ENCODE measurements at places on chromosomes 1 and 21.

DNA sequence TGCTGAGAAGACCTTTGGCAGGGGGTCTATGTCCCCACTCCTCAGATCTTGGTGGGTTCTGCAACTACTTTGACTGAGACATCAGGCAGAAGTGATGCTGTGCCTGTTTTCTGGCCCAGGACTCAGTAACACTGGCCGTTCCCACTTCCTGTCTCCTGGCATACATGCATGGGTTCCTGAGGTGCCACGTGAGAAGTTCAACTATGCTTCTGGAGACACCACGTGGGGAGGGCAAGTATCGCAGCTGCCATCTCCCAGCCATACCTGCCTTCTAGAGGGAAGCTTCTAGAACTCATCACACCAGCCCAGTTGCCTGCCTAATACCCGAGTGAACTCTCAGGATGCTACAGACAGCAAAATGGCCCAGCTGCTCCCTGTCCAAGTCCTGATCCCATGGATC lies 65.8 kb downstream of the TRABD2B start:
- DNase-seq = no peak

DNA sequence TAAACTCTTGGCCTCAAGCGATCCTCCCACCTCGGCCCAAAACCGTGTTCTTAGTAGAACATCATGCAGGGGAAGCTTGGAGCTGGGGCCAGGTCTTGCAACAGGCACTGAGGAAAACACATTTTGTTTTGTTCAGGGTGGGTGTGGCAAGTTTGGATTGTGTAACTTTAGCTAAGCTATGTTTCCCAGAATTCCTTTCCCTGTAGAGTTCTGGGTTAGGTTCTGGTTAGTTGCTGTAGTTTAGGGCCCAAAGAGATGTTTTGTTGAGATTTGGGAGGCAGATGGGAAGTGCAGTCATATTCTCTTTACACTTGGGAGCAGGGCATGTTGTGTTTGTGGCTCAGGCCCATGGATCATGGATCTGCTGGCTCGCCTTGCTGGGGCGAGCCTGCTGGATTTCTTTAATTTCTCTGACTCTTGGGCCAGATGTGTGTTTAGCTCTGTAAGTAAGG lies 24.0 kb downstream of the PLA2G5 start:
- no peak for DNase-seq

- DNase-seq = no peak
Measured at GRCh38 chr1:182561456-182561855, 27.6 kb downstream of the RNASEL start.

DNA sequence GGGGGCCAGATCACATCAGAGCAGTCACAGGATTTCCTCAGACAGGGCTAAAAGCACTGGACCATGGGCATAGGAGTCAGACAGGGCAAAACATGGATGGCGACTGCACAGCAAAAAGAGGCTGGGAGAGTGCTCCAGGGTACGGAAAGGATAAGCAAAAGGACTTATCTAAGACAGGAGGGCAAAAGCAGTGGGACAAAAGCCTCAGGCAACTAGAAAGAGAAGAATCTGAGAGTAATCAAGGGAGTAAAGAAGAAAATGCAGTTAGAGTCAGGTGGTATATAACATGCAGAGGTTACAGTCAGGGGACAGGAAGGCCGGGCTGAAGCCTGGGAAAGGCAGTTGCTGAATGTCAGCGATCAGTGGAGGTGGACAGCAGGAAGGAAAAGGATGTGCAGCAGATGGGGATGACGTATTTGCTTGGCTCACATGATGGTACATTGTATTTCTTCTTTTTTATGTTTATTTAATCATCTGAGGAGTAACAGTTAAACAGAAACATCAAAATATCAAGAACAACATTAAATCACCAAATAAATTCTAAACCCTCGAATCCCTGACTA lies 63.1 kb upstream of the CNN3 start:
- DNase-seq = no peak

- no peak for DNase-seq
Measured at GRCh38 chr1:243974451-243975292, 76.4 kb upstream of the ZBTB18 start.

DNA sequence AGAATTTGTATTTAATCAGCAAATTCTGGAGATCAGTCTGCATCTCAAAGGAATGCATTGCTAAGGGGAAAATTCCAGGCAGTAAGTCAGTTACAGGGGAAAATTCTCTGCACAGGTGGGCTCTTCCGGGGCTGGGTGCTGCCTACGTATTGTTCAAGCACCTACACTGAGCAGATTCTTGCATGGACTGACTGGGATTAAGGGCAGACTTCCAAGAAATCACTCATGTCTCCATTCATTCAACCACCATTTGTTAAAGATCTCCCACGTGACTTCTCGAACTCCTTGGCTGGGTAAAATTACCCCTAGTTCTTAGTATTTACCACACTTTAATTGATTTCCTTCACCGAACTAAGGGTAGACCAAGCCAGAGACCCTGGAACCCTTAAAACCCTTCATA lies 28.2 kb upstream of the KCNE1 start:
- no peak for DNase-seq

DNA sequence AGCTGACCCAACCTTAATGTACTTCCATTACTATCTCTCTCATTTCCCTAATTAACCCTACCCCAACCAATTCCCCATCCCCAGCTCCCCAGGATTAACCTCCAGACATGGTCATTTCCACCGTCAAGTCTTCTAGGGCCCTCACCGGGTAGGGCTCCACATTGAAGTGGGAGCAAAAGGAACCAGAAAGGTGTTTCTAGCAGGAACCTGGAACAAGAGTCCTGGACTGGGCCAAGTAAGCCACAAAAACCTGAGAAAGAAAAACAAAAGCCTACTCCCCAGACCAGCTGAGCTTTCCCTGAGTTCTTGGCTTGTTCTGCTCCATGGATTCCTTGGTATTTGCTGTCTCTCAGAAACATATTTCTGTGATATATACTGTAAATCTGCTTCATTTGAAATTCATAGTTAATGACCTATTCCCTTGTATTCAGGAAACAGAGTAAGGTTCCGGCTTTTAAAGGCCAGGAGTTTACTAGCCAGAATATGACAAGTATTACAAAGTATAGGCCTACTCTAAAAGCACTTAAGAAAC lies 58.4 kb downstream of the SYF2 start:
- no peak for DNase-seq

- DNase-seq = no peak
Measured at GRCh38 chr1:18285538-18285924, 177.9 kb downstream of the IGSF21 start.

GRCh38 chr1:21939650-21940374 lies 2.7 kb upstream of the HSPG2 start:
- peak; percentile 95 for DNase-seq

DNA sequence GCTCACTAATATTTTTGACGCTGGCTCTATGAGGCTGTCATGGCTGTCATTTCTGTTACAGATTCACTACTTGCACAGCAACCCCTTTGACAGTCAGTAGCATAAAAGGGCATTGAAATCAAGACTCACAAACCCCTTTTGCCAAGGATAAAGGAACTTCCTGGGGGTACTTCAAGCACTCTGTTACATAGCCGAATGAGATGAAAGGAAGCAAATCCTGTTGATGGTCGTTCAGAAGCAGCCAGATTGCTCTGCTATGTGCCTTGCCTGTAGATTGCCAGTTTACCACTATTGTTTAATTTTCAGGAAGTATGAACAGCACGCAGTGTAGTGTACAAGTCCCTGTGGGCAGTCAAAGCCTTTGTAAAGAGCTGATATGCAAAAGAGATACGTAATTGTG lies 296.2 kb downstream of the LRRIQ3 start:
- DNase-seq = no peak

GRCh38 chr1:29893046-29893723 lies 656.9 kb downstream of the PTPRU start:
- DNase-seq = no peak

GRCh38 chr1:95073446-95073845 lies 695 bp upstream of the ALG14 start:
- DNase-seq = no peak

GRCh38 chr1:115112496-115113375 lies 23.4 kb upstream of the TSPAN2 start:
- DNase-seq = no peak

GRCh38 chr1:162548170-162548569 lies 13.4 kb upstream of the UAP1 start:
- peak; percentile 90 for DNase-seq

- no peak for DNase-seq
Measured at GRCh38 chr1:231487910-231488309, 40.6 kb upstream of the TSNAX start.

- no peak for DNase-seq
Measured at GRCh38 chr1:186272486-186272885, 102.6 kb downstream of the TPR start.

GRCh38 chr1:27992276-27992675 lies 32.5 kb downstream of the XKR8 start:
- no peak for DNase-seq

DNA sequence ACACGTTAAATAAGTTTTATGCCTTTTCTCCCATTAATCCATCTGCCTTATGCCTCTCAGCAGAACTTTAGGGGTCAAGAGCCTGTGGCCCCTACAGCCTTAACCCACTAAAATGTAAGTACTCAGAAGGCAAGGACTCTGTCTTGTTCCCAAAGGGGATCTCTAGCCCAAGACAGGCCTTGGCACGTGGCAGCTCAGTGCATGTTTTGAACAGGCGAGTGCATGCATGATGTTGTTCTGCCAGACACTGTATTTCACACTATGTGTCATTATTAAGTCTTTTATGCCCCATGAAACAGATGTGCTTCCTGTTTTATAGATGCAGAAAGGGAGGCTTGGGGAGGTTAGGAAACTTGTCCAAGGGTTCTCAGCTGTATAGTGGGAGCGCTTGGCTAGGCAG lies 102.8 kb downstream of the ETS2 start:
- no peak for DNase-seq

DNA sequence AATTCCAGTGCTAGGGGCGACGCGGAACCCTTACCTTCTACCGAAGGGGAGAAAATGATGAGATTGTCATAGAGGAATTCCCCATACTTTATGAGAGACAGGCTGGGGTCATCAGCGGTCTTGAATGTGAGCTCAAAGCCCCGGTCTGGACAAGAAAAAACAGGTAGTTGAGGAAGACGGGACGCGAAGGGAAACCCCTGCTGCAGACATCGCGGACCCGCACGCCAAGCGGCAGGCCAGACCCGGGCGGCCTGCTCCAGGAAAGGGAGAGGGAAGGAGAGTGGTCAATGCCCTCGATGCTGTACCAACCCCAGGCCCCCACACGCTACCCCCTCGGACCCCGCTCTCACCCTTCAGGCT lies 342 bp downstream of the DDOST start:
- DNase-seq = no peak

DNA sequence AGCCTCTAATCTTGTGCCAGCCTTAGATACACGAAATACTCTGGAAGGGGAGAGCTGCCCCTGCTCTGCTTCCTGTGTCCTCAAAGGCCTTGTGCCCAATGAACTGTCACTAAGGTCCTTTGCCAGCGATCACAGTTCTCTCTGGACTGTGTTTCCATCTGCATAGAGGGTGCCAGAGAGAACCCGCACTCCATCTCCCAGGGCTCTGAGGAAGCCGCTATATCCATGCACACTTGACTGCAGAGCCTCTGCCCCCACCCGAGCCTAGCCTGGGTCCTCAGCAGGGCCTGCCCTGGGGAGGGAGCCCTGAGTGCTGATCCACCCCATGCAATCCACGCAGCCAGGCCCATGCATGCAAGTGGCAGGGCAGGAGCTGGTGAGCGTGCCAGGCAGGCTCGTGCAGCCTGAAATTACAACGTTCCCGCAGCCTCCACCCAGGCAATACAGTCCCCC lies 30.6 kb upstream of the KIF21B start:
- peak; percentile 14 for DNase-seq

DNA sequence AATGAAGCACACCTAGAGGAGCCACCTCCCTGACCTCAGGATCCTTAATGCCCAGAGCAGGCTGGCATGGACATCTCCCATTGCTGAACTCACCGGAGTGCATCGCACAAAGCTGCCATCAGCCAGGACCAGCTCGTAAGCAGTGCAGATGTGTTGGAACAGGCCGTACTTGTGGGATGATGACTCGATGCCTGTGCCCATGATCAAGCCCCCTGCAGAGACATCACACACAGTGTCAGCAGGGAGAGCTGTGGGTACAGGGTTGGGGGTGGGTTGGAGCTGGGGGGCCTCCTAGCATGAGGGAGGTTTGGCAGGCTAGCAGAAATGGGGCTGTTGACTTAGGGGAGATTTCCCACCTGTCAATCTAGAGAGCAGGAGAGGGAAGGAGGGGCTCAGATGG lies 12.0 kb downstream of the DHCR24 start:
- DNase-seq = no peak

DNA sequence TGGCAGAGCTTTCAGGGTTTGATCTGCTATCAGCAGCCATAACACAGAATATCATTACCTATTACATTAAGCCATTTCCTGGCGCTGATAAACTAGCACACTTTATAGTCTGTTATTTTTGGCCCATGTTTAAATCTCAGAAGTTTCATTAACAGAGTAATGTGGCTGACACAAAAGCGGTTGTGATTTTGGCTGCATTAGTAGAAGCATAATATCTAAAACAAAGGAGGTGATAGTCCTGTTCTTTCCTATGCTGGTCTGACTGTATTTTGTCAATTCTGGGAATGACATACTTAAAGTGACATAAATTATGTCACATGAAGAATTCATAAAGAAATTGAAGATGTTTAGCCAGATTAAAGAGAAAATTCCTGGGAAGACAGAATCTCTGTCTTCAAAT lies 151.3 kb upstream of the KCND3 start:
- DNase-seq = no peak

DNA sequence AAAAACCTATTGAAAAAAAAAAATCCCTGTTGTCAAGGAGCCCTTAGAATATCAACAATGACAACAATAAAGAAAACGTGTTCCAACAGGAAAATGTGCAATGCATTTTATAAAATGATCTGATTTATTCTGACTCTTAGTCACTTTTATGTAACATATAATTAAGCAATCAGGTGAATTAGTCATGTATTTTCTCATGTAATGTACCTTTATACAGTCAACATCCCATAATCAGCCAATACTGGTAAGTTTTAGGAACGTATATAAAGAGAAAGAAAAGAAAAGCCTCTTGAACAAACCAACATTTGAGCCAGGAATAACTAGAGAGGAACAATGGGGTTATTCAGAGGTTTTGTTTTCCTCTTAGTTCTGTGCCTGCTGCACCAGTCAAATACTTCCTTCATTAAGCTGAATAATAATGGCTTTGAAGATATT lies at the start of gene CLCA4:
CLCA4 (plus strand) TSS at position 292 of the 435 bp plus-strand sequence; CDS start at position 334, 42 bp downstream.
- no peak for DNase-seq

- DNase-seq = no peak
Measured at GRCh38 chr1:8239306-8240023, 78.4 kb upstream of the SLC45A1 start.

- peak; percentile 66 for DNase-seq
Measured at GRCh38 chr1:1093610-1093943, 19.5 kb upstream of the RNF223 start.

GRCh38 chr1:27719286-27720251 lies 6.2 kb upstream of the FAM76A start:
- DNase-seq = peak; percentile 21
